ENCODE measurements at places on chromosomes 6 and 20.
A peak's percentile ranks its signal among the peaks of the same experiment; 100 is the strongest.

DNA sequence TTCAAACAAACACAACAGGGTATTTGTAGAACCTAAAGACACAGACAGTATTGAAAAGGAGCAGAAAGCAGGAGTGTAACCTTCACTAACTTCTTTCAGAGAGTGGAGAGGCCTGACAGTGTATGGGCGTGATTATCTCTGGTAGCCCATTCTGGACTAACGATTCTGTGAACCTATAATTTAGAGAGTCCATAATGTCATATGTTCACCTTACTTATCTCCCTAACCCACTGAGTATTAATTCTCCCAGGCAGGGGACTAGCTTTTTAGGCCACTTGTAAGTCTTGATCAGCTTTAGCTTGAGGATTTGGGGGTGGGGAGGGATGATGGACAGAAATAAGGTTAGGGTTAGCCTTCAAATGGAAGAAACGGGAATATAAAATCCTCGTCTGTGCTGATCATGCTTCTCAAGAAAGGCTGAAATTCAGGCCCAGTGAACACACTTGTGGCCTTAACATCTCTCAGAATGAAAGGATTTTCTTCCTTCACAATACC is 2.8 kb upstream of the PARD6B start:
- no peak for DNase-seq

DNA sequence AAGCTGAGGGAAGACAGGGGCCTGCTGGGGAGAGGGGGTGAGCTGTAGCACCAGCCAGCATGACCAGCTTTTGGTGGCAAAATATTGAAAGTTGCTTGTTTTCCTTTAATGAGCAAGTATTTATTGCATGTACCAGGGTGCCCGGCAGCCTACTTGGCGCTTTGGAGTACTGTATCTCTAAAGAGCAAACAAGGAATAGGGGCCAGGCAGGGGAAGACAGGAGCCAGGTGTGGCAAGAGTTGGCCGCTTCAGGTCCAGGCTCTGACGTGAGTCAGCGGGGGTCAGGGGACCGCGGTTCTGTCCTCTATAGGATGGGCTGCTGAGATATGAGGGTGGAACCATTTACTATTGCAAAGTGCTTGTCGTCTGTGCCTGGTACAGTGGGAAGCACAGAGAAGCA is 63.1 kb downstream of the PSMG4 start:
- DNase-seq = no peak

DNA sequence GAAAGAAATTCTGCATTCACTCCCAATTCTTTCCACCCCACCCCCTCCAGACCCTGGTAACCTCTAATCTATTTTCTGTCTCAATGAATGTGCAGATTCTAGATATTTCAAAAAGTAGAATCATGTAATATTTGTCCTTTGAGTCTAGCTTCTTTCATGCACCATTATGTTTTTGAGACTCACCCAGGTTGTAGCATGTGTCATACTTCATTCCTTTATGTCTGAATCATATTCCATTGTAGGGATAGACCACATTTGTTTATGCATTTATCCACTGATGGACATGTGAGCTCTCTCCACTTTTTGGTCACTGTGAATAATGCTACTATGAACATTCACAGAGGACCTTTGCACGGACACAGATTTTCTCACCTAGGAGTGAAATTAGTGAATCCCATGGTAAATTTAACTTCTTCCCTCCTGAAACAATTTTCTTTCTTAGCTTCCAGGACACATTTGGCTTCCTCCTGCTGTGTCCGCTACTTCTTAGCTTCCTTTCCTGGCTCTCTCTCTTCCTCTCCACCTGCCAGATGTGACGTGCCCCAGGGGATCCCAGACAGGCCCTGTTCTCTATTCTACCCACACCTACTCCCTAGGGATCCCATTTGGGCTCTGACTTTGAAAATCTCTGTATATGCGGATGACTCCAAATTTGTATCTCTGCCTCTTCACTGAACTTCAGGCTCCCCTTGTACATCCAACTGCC is 24.1 kb upstream of the ARFGEF2 start:
- DNase-seq = no peak

DNA sequence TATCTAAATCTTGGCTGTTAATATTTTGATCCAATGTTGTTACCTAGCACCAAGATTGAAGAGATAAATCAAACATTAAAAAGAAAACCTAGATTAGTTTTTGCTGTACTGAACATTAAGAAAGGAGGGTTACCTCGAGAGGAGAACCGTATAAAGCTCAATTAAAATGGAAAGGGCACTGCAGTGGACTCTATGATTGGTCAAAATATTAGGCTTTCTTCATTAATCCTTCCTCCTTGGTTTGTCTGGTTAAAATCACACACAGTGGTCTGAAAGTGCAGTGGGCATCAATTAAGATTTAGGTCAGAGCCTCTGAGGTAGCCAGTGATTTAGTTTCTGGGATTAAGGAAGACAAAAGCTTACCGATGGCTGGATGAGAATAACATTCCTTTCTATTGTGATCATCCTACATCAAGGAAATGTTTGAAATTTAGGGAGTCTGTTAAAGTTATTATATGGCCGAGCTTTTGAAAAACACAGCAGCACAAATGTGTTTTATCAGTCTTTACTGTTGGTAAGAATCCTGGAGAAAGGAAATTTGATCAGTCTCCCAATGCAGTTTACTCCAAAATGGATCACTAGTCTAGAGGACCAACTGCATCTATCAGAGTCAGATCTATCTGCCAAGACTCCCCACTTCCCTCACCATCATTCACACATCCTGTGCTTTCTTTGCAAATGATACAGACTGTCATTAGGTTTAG is 134.6 kb upstream of the NEDD9 start:
- peak; percentile 42 for DNase-seq

GRCh38 chr6:54516321-54516720 is 208.1 kb downstream of the TINAG start:
- DNase-seq = no peak

- no peak for DNase-seq
These were observed 12.9 kb upstream of the TBC1D22B start for GRCh38 chr6:37244430-37245310.

GRCh38 chr20:36472637-36473090 is 68.7 kb upstream of the MYL9 start:
- DNase-seq = no peak

DNA sequence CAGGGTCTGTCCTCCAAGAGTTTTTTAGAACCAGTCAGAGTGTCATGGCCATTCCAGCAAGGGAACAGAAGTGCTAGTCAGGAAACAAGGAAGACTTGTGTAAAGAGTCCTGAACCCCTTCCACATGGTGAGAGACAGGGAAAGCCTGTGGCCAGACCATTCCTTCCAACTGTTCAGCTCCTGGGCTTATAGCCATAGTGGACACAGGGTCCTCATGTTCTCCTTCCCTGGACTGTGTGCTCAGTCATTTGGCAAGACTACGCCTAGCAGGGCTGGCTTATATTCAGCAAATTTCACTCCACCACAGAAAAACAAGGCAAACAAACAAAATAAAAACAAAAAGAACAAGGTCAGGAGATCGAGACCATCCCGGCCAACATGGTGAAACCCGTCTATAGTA is 60.5 kb downstream of the NRN1 start:
- no peak for DNase-seq

- no peak for DNase-seq
These were observed 121.2 kb downstream of the CD109 start for GRCh38 chr6:73817253-73817652.

DNA sequence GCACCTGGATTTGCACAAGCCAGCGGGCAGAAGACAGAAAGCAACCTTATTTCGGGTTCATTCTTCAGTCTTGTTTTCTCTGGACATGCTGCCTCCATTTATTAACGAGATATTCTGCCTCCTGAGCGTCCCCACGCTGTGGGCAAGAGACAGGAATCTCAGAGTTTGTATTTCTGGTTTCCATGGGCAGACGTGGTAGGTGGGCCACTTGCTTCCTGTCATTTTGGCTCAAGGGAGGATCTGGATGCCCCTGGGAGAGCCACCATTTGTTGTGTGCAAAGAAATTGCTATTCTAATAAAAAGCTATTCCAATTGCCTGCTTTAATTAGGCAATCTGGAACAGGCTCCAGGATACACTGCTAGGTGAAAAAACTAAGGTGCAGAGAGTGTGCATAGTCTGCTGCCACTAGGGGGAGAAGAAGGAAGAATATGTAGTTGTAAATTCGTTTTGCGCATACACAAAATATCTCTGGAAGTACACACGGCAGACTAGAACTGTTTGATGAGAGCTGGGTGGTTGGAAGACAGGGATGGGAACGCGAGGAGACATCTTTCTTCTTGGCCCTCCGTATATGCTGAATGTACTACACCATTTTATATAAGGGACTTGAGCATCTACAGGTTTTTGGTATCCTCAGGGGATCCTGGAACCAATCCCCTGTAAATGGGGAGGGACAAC is 30.1 kb upstream of the SLC16A10 start:
- DNase-seq = peak; percentile 62

DNA sequence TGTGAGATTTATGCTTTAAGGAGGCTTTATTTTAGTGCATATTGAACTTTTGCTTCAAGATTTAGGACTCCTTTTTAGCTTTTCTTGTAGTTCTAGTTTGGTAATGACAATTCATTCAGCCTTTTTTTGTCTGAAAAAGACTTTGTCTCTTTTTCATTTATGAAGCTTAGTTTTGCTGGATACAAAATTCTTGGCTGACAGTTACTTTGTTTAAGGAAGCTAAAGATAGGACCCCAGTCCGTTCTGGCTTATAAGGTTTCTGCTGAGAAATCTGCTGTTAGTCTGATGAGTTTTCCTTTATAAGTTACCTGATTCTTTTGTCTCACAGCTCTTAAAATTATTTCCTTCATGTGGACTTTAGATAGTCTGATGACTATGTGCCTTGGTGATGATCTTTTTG is 142.8 kb upstream of the B3GAT2 start:
- DNase-seq = no peak

GRCh38 chr6:148703900-148704299 is 42.9 kb upstream of the UST start:
- DNase-seq = no peak

DNA sequence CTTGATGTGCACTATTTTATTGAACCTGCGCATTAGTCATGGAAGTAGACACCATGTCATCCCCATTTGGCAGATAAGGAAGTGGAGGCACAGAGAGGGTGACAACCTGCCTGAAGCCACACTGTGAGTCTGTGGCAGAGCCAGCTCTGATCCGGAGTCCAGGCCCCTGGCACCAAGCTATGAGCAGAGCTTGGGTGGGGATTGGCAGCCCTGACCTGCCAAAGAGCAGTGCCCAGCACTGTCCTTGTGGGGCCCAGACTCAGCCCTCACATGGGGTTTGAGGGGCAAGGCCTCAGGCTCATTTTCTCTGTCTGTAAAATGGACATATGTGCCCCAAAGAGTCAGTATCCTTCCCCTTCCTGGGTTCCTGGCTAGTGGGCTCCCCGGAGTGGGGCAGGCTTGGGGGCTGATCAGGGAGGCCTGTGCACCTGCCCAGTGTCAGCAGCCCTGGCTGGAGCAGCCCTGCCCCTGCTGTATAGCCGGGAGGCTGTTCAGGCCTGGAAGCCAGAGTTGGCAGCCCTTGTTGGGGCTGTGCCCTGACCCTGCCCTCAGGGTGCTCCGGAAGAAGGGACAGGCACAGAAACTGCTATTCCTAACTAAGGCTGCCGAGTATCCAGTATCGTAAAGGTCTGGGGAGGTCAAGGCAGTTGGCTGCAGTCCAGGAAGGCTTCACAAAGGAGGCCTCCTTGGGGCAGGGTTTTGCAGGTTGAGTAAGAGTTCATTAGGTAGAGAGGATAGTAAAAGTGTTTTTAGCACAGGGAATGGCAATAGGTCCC is 38.7 kb downstream of the TGM2 start:
- DNase-seq = no peak

DNA sequence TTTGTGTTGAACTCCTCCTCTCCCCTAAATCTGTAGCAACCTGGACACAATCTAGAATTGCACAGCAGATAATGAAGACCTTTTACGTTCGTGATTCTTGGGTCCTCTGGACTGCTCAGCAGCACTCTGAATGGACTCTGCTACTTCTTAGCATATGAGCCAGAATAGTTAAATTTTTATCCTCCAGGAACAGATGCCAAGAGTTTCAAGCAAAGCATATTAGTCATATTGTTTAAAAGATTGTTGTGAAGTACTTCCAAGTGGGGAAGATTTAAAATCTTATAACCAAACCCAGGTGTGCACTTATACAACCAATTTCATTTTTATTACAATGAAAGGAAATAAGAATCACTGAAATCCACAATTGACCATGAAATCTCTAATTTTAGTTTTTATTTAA is 118.9 kb upstream of the EXOC2 start:
- DNase-seq = no peak

- DNase-seq = no peak
These were observed 133.5 kb downstream of the PHACTR3 start for GRCh38 chr20:59737816-59738215.

- DNase-seq = peak; percentile 71
These were observed 4.7 kb downstream of the CITED2 start for GRCh38 chr6:139369568-139370282.

DNA sequence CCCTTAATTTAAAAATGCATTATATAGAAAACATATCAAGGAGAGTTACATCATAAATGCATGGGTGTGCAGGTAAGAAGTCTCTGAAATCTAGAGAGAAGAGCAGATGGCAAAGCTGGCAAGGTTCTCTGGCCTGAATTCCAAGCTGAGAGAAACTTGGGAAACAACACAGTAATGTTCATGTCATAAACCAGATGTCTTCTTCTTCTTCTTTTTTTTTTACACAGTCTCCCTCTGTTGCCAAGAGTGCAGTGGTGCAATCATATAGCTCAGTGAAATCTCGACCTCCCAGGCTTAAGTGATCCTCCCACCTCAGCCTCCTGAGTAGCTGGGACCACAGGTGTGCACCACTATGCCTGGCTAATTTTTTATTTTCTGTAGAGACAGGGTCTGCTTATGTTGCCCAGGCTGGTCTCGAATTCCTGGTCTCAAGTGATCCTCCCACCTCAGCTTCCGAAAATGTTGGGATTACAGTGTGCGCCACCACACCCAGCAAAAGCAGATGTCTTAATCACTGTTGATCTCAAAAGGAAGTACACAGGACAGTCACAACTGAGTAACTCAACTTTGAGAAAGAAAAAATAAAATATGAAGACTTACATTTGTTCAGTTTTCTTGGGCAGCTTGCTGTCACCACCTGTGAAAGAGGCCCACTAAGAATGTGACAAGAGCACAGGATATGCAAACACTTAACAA is 77.3 kb downstream of the DNAAF9 start:
- DNase-seq = no peak

GRCh38 chr6:26045065-26045927 is 41.9 kb upstream of the HFE start:
- DNase-seq = no peak

DNA sequence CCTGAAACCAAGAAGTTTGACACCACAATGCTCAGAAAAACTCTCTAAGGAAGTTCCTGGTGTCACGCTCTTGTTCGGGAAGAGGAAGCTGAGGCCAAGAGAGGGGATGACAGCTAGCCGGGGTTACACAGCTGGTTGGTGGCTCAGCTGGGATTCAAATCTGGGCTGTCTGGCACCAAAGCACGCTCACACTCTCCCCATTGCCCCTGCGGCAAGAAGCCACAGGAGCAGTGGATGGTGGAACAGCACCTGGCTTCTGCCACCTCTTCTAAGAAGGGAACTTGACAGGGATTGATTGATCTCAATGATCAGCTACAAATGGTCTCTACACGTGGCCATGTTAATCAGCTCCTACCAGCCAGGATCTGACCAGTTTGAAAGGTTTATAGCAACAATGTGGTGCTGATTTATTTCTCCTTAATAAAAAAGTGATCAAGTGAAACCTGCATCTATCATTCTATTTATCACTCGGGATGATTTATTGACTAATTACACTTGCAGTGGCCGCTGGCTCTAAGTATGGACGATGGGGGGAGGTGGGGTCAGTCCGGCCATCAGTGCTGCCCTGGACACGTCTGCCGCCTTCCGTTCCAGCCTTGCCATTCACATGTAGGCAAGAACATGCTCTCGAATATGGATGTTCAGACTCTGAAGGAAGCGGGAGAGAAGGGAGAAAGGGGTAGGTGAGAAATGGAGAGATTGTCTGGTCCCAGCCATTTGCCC is 71.9 kb upstream of the TOP1 start:
- DNase-seq = no peak

- DNase-seq = no peak
These were observed 89.9 kb upstream of the ZNF217 start for GRCh38 chr20:53683506-53683905.
